Stimulated activated CD4-positive, alpha-beta T cell treated with anti-CD3 and anti-CD28 coated beads, Interleukin-1b, Interleukin-23, amount 100 ng/mL, for 1 hour (primary cell): ENCODE measurements at places on chromosomes 16 and 17.

DNA sequence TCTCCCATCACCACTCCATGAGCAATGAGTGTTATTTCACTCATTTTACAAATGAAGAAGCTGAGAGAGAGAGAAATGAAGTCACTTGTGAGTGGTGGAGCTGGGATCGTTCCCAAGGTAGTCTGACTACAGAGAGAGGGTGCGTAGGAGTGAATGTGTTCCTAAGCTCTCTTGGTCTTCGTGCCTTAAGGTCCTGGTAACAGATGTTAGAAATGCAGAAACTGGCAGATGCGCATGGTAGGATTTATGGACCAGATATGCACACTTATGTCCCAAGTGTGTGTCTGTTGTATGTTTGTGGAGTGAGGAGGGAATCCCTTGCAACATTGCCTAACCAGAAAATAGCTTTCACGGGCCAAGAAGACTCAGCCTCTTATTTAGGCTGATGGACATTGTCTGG is 93.2 kb upstream of the ZNF469 start:
- no peak for DNase-seq

DNA sequence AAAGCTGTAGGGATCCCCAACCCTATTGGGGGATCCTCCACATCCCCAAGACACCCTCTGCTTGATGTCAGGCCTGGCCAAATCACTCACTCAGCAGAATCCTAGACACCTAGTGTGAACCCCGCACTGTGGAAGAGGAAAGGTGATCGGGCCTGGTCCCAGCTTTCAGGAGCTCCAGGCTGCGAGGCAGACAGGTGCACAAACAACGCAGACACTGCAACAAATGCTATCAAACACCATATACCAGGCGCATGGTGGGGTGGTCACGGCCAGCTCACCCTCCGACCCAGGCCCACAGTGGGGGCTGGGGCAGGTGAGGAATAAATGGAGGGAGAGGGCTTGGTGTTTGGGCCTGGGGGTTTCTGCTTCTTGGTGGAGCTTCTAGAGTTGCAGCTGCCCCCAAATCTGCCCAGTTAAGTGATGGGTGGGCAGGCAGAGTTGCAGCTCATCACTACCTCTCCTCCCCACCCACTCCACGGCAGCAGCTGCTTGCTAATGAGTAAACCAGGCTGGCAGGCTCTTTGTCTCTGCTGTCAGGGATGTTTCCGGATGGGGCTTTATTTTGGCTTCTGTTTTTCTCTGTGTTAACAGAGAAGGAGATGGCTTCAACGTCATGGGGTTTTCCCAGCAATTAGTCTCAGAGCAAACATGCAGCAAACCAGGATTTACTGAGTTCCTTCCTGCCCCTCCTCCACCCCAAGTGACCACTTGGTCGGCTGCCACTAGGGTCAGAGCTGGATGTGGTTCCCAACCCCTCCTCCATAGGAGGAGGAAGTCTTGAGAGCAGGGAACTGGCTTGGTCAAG is 46.6 kb downstream of the PECAM1 start:
- no peak for DNase-seq

DNA sequence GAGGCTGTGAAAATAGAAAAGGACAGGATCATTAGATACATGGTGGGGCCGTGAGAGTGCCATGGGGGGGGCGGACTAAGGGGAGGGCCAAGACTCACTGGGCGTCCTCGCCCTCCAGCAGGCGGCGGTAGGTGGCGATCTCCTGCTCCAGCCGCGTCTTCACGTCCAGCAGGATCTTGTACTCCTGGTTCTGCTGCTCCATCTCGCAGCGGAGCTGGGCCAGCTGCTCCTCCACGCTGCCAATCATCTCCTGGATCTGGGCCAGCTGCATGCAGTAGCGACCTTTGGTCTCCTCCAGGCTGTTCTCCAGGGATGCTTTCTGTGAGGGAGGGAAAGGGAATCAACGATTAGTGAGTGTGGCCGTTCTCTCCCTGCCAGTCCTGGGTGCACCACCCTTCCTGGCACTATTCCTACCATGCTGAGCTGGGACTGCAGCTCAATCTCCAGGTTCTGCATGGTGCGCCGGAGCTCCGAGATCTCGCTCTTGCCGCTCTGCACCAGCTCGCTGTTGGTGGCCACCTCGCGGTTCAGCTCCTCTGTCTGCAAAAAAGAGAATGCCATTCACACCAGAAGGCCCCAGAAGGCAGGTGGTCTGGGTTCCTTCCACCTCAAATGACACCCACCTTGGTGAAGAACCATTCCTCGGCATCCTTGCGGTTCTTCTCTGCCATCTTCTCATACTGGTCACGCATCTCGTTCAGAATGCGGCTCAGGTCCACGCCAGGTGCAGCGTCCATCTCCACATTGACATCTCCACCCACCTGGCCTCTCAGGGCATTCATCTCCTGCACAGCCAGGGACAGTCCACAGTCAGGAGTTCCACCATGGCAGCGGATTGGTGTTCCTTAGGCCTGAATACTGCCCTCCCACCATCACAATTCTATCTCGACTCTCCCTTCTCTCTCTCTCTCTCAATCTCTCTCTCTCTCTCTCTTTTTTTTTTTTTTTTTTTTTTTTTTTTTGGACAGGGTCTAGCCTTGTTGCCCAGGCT is 3.3 kb downstream of the KRT14 start:
- DNase-seq: no peak

DNA sequence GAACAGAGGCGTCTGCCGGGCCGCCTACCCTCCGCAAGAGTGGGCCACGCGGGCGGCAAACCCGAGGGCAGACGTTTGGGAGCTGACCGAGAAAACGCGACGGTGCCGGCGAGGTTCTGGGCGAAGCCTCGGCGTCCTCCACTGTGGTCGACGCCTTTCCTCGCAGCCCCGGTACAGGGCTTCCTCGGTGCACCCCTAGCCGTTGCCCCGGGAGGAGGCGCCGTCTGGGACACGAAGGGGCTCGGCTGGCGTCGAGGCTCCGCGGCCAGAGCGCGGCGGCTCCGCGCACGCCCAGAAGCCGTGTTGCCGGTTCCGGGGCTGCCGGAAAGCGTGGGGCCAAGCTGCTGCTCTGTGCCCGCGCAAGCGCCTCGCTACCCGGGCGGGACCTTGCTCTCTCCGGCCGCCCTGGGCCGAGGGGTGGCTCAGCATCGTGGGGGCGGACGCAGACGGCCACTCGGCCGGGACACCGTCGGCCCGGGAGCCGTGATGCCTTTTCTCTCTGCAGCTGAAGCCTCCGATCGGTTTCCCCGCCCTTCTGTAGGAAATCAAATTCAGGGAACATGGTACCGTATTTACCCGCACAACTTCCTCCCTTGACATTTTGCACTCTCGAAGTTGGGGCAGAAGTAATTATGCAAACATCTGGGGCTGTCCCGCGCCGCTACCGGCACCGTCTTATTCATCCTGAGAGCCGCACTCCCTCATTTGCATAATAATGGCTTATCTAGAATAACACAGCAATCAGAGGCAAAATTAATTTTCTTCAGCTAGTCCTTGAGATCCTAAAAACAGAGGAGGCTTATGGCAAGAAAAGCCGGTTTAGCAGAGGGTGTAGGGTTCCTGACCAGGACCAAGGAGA is 7.3 kb upstream of the CBX8 start:
- no peak for DNase-seq

DNA sequence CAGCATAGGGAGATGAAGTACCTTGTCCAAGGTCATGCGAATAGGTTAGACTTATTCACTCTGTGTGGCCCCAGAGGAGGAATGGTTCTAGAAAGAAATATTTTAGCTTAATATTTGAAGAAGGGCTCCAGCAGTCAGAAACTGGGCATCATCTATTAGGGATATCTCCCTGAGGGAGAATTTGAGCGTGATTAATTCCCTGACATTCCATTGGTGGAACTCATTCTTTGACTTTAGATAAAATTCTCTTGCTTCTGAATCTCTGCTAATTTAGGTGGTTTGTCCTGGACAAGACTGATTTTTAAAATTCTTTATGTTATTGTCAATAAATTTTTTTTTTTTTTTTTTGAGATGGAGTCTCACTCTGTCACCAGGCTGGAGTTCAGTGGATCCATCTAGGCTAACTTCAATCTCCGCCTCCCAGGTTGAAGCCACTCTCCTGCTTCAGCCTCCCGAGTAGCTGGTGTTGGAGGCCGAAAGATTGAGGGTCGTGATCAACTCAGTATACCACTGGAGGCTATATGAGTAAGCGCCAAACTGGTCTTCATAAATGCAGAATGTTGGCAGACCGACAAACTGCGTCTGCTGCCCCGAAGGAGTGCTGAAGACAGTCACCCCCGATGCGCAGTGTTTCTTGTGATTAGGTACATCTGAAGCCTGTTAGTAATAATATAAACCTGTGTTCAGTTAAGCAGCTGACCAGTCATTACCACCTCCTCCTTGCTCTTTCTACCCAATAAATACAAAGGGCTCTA is 267.9 kb upstream of the HSBP1 start:
- no peak for DNase-seq

DNA sequence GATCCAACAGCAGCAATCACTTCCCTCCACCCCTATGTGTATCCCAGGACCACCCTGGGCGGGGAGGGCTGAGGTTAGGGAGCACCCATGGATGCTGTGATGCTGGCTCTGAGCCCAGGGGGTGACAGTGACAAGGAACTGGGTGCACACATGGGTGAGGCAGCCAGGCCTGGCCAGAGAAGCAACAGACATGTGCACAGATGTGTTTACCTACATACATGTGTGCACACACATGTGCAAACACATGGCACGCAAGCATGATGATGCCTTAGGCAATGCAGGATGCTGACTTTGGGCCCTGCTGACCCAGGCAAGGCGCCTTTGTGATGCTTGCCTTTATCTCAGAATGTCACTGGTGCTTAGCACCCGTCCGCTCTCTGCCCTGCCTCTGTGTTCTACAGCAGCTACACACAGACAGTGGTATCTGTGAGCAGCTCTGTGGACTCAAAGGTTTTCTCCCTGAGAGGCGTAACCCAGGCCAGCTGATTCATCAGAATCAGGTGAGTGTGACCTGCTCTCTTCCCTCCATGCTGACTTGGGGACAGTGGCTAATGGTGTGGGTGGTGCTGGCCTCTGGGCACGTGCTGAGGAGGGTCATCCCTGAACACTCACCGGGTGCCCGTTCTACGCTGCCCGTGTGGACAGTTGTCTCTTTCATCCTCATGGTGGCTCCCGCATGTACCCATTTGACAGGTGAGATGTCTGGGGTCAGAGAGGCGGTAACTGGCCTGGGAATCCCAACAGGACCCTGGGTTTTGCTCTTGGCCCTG is 38.5 kb upstream of the KSR1 start:
- DNase-seq: no peak

- no peak for DNase-seq
Observed at GRCh38 chr17:66602659-66603384, 232.1 kb upstream of the CACNG5 start.

DNA sequence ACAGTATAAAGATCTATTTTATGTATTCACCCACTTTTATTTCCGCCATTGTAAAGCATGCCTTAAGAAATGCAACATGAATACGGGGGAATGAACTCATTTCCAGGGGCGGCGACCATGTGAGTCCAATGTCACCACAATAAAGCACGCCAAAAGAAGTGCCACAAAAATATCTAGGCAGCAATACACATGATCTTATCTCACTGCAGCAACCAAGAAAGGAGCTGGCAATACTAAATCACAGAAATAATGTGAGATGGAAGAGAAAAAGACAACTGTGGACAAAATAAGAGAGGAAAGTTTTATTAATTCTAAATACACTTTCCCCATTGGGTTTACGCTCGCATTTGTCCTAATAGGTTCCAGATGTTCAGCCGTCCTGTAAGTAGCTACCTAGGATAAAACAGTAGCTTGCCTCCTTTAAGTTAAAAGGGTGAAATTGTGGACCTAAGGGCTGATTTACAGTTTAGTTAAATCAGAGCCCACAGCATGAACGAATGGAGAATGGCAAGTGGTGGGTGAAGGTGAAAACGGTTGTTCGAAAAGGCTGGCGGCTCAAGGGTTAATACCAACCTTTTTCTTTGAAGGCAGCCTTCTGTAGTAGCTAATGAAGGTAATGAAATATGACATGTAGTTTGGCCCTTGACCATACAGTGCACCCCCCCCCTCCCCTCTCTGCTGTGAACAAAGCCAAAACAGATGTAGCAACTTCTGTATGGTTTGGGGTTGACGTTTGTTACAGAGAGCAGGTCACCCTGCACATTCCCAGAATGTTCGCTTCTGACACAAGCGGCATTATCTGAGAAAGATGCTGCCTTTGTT is 504.2 kb upstream of the PSMD7 start:
- DNase-seq: no peak

- no peak for DNase-seq
Observed at GRCh38 chr17:31427684-31428083, 36.2 kb downstream of the RAB11FIP4 start.

DNA sequence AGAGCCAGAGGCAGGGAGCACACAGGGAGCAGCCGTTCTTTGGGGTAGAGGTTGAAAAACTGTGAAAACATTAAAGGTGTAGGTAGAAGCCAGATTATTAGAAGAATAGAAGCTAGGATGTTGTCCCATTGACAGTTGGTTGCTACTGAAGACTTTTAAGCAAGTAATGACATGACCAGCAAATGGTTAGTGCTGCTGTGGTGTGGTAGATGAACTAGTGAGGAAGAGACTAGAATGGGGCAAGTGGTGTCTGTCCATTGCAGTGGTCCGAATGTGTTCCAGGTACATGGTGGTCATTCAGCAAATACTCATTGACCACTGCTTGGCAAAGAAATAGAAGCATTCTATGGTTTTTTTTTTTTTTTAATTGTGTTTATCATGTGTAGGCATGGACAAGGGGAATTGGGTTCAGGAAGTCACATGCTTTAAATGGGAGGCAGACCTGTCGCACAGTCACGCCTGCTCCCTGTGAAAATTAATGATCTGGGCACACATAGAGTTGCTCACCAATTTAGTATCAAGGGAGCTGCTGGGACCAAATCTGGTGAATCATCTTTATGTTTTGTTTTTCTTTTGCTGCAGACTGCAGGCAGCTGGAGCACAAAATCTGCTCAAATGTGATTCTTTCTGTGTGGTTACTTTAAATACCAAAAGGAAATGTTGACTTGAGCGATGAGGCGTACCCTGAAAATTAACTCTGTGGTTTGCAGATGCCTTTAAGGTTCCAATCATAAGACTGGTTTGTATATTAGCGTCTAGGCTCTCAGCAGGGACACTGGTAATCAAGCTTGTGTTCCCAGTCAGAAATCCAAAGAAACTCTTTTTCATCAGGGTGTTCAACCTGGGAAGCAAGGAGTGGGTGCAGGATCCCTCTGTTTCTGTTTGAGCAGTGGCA is 30.7 kb downstream of the YPEL2 start:
- peak; percentile 10 for DNase-seq

DNA sequence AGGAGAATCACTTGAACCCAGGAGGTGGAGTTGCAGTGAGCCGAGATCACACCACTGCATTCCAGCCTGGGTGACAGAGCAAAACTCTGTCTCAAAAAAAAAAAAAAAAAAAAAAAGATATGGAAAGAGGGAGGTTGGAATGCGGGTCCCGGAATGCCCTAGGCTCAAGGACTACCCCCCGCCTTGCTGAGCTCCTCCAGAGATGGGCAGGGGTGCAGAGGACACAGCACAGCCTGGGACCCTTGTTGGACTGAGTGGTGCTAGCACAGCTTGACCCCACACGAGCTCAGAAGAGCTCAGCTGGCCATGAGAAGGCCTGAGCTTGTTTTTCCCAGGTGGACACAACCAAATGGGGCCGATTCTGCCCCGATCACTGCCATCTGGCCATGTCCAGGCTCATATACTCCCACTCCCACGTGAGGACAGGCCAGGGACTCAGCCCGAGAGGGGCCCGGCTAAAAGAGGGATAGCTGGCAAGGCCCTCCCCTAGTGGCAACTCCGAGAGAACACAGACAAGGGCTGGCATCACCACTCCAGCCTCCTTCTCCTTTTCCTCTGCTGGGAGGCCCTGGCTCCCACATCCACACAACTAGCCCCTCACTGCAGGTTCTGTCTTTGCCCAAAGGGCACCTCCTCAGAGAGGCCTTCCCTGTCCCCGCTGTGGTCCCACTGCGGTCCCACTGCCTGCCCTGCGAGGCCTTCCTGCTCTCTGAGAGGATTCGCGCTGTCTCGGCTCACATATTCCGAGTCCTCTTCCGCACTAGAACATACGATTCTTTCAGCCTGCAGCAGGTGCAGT is 11.0 kb downstream of the SGCA start:
- DNase-seq: no peak
